ENCODE measurements at places on chromosomes 16 and 17.

DNA sequence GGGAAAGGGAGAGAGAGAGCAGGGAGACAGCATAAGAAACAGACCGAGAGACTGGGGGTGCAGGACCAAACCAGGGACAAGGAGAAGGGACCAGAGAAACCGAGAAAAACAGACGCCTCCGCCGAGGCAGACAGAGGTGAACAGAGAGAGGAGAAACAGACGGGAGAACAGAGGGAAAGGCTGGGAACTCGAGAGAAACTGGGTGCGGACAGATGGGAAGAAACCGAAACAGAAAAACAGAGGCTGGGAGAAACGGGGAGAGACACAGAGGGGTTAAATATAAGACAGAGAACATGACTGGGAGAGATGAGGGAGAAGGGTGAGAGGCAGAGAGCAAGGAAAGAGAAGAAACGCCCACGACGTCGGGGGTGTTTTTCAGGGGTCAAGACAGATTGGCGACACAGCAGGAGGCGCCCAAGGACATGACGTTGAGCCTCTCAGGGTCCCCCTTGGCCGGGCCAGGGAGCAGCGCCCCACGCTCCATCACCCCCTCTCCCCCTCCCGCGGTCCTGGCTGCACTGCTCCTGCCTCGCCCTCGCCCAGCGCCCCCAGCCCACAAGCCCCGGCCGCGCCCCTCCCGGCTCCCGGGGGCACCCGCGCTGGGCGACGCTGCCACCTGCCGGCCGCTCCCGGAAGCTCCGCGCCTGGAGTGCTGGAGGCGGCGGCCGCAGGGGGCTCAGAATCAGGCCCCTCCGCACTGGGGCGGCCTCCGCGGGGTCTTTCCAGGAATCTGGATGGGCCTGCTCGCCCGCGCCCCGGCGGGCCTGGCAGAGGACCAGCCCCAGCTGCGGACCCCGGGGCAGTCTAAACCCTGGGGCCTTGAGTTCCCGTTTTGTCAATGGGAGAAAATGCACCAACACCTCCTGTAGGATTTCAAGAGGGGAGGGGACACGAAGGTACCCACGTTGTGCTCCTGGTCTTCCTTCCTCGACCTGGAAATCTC is 1.3 kb upstream of the TMEM92 start:
- DNase-seq = no peak

- DNase-seq = no peak
Observed at GRCh38 chr16:86181526-86181925, 282.6 kb downstream of the IRF8 start.

GRCh38 chr16:46638947-46639925 is 18.1 kb upstream of the SHCBP1 start:
- no peak for DNase-seq

DNA sequence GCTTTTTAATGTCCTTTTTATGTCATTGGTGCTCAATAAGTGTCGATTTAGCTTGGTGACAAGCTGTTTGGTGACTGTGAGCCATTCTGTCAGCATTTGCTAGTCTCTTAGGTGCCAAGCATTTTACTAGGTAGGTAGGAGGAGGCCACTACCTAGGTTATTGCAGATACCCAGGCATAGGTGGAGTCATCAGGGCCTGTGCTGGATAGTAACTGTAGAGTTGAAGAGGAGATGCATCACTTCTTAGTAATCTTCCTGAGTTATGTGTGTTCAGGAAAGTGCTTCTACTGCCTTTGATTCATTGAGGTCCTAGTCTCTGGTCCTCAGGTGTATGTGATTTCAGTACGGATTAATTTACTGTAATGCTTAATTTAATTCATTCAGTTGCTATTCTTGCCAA is 17.7 kb downstream of the USP10 start:
- no peak for DNase-seq

GRCh38 chr16:78689028-78689427 is 589.6 kb downstream of the WWOX start:
- DNase-seq = no peak

DNA sequence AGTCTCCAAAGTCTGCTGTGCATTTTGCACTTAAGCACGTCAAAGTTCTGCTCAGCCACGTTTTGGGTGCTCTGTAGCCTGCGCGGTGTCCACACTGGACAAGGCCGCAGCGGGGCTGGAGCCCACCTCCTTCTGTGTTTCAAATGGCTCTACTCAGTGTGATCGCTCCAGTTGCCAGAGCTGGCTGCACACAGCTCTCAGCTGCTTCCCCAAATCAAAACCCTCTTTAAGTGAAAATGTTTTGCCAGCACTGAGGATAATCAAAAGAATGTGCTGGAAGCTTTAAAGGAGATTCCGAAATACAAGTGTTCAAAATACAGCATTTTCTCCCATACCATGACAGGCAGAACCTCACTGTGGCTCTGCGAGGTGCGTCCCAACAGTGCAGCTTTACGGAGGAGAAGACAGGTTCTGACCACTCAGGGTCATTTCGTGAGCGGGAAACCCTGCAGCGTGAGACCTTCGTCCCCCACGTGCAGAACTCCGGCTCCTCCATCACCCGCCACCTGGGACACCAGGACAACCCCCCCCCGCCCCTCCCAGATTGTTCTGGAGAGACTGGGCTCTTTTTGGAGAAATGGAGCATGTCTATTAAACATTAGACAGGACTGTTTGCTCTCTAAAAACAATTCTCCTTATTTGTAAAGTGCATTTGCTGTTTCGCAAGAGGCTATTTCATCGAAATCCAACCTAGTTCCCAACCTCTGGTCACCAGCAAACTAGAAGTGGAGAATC is 16.6 kb downstream of the TBC1D16 start:
- no peak for DNase-seq

GRCh38 chr16:71916397-71916920 is 21.1 kb downstream of the IST1 start:
- no peak for DNase-seq

DNA sequence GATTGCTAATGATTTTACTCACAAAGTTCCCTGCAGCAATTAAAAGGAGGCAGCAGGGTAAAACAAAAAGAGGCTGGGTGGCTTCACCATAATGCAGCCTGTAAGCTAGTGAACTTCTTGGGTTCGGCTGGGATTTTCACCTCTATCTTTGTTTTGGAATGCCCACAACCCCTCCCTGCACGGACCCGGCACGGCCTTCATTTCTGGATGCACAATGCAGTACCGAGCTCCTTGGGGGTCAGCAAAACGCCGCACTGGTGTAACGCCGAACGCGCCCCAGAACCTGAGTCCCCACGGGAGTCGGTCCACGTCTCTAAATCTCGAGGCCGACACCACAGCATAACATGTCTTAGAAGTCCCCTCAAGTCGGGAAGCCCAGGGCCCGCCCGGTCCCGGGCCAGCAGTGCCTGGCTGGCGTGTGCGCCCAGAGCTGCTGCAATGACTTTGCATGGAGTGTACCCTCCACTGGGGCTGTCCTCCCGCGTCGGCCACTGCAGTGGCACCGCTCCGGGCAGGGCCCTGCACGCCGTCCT is 759 bp downstream of the UBE2O start:
- no peak for DNase-seq

GRCh38 chr17:83183145-83183948 is 103.9 kb downstream of the METRNL start:
- DNase-seq = no peak

DNA sequence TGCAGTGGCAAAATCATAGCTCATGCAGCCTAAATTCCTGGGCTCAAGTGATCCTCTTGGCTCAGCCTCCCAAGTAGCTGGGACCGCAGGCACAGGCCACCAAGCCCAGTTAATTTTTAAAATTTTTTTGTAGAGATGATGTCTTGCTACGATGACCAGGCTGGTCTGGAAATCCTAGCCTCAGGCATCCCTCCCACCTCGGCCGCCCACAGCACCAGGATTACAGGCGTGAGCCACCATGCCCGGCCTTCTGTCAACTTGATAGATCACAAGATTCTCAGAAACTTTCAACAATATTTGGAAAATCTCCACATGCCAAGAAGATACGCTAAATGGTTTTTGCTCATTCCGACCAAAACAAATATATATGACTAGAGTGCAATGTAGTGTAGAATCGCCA is 111.0 kb downstream of the ADCY9 start:
- DNase-seq = no peak
